ENCODE measurements at places on chromosomes 6 and 20. TPM values are rescaled to one million over a fixed set of nuclear protein-coding genes. Genes with fewer than 3 reads are reported as not detected.

DNA sequence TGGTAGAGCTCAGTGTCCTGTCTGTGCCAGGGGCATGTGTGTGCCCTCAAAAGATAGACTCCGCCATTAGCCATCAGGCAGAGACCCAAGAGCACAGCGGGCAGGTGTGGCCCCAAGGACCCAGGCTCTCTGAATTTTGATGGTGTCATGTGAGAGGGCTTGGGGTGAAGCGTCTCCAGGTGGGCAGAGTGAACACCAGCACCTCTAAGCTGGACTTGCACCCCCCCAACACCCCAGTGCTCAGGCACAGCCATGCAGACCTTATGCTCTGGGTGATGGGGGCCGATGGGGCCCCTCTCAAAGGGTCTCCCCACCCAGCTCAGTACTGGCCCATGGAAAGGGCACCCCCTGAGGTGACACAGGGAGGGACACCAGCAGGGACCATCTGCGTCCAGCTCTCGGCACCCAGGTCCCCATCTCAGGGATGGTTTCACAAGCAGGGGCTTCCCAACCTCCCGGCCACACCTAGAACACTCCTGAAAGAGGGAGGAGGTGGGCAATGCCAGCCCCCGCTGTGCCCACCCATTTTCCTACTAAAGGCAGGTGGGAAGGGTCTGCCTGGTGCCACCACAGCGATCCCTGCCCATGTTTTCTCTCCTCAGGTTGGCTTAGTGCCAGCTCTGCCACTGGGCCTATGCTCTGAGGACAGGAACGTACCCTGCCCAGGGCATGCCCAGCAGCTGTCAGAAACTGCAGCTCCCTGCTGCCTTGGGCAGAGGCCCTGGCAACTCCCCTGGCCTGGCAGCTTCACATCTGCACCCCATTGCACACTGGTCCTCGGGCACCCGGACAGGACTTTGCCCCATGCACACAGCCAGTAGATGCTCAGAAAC, 3.5 kb downstream of the CST7 start:
- peaks cover 3% of the 10 kb centered on the region for H3K27me3 ChIP-seq
- no peaks in the 10 kb centered on the region for H3K36me3 ChIP-seq
- peaks cover 23% of the 10 kb centered on the region for H3K4me1 ChIP-seq

- peaks cover 11% of the 10 kb centered on the region for H3K4me1 ChIP-seq
- no peak overlapping the region for H3K4me3 ChIP-seq
- no peak for DNase-seq
Observed at GRCh38 chr6:43718387-43719105, 31.0 kb upstream of the MRPS18A start.

- no peaks in the 10 kb centered on the region for H3K4me1 ChIP-seq
- no peak for DNase-seq
- H3K36me3 ChIP-seq, result no peaks in the 10 kb centered on the region
- H3K27ac ChIP-seq, result no peak overlapping the region
- H3K4me3 ChIP-seq, result no peak overlapping the region
- H3K27me3 ChIP-seq, result peaks cover 3% of the 10 kb centered on the region
Observed at GRCh38 chr20:22861990-22862389, 173.1 kb upstream of the SSTR4 start.

- peaks cover 8% of the 10 kb centered on the region for H3K27me3 ChIP-seq
- peaks cover 4% of the 10 kb centered on the region for H3K4me1 ChIP-seq
- no peak overlapping the region for H3K4me3 ChIP-seq
- no peak overlapping the region for H3K27ac ChIP-seq
- no peak for DNase-seq
Observed at GRCh38 chr6:43665376-43665775, 20.5 kb downstream of the RSPH9 start.

GRCh38 chr6:43883847-43884651, 114.0 kb downstream of the VEGFA start:
- peaks cover 11% of the 10 kb centered on the region for H3K27me3 ChIP-seq
- H3K36me3 ChIP-seq, result no peaks in the 10 kb centered on the region
- H3K4me3 ChIP-seq, result no peak overlapping the region
- peaks cover 3% of the 10 kb centered on the region for H3K4me1 ChIP-seq
- no peak for DNase-seq

GRCh38 chr6:162301128-162301527, 426.4 kb downstream of the PRKN start:
- no peak overlapping the region for H3K4me3 ChIP-seq
- peaks cover 4% of the 10 kb centered on the region for H3K4me1 ChIP-seq
- no peaks in the 10 kb centered on the region for H3K27me3 ChIP-seq
- H3K36me3 ChIP-seq, result no peaks in the 10 kb centered on the region
- H3K27ac ChIP-seq, result no peak overlapping the region
- DNase-seq, result no peak

DNA sequence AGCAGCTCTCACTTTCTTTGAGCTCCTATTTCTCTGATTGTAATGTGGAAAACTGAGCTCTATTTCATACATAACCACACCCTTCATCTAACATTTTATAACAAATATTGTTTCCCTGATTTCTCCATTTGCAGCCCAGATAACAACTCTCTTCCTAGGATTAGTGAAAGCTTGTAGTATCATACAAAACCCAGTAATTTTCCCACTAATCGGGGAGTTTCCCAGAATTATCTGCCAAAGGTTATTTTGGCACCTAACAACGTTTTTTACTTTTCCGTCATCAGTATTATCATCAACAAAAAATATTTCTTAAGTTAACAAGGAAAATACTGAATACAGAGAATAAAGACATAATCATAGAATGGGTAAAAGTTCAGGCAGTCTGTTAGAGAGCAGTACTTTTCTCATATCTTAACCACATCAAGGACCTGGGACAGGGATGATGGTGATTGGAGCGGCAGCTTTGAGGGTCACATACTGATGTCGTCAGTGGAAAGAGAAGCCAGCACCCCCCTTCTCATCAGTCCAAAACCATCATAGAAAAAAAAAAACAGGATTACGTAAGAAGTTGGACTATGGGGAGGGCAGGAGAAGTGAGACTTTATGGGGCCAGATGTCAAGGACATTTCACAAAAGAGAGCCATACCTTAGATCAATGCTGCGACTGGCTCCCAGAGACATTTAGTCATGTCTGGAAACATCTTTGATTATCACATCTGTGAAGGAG, 166.1 kb upstream of the TNFAIP3 start:
- H3K27me3 ChIP-seq, result peaks cover 3% of the 10 kb centered on the region
- no peak for DNase-seq
- no peaks in the 10 kb centered on the region for H3K4me1 ChIP-seq

DNA sequence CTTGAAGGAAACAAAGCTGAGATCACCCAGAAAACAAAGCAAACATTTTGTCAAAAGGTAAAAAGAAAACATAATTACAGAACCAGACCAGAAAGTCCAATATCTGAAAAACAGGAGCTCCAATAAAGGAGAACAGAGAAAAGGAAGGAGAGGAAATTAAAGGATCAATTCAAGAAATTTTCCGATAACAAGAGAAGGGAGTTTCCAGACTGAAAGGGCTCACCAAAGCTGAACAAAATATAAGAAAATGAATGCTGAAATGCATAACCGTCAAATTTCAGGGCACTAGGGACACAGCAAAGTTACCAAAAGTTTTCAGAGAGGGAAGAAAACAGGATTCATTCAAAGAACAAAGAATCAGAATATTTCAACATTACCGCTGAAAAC, 23.9 kb downstream of the ILRUN start:
- H3K27me3 ChIP-seq, result no peaks in the 10 kb centered on the region
- no peak overlapping the region for H3K27ac ChIP-seq
- no peaks in the 10 kb centered on the region for H3K36me3 ChIP-seq
- no peak overlapping the region for H3K4me3 ChIP-seq
- no peaks in the 10 kb centered on the region for H3K4me1 ChIP-seq

DNA sequence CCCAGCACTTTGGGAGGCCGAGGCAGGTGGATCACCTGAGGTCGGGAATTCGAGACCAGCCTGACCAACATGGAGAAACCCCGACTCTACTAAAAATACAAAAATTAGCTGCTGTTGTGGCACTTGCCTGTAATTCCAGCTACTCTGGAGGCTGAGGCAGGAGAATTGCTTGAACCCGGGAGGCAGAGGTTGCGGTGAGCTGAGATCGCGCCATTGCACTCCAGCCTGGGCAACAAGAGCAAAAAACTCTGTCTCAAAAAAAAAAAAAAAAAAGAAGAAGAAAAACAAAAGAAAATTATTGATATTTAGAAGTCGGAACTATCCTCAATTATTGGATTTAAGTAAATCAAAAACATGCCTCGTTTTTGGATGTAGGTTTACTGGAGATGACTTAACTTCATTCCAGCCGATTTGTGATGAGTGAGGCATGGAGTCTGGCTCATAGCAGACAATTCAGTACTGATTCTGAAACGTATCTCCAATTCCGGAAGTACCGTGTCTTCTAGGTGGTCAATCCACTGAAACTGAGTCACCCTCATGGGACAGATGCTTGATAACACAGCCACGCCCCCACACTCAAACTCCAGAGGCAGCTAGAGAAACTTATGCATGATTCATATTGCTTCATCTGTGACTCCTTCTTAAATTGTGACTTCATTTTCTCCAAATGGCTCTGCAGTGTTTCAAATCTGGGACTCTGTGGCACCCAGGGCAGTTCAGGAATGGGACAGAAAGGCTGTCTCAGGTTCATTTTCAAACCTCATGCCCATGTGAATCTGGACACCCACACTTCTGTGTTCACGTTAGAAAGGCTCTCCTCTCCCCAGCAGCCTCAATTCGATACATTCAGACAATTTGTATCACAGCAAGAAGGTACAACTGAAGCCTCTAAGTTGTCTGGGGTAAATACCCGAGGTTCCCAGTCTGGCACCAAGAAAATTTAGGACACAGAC, 110.4 kb upstream of the ARMC2 start:
- H3K4me1 ChIP-seq, result no peaks in the 10 kb centered on the region
- no peak for DNase-seq
- H3K36me3 ChIP-seq, result no peaks in the 10 kb centered on the region
- H3K27ac ChIP-seq, result no peak overlapping the region
- peaks cover 2% of the 10 kb centered on the region for H3K27me3 ChIP-seq
- H3K4me3 ChIP-seq, result no peak overlapping the region

- peaks cover 3% of the 10 kb centered on the region for H3K4me1 ChIP-seq
- H3K4me3 ChIP-seq, result no peak overlapping the region
- H3K27me3 ChIP-seq, result peaks cover 2% of the 10 kb centered on the region
- DNase-seq, result peak; percentile 26
- H3K36me3 ChIP-seq, result no peaks in the 10 kb centered on the region
Observed at GRCh38 chr6:143223895-143224294, 163.2 kb downstream of the AIG1 start.

DNA sequence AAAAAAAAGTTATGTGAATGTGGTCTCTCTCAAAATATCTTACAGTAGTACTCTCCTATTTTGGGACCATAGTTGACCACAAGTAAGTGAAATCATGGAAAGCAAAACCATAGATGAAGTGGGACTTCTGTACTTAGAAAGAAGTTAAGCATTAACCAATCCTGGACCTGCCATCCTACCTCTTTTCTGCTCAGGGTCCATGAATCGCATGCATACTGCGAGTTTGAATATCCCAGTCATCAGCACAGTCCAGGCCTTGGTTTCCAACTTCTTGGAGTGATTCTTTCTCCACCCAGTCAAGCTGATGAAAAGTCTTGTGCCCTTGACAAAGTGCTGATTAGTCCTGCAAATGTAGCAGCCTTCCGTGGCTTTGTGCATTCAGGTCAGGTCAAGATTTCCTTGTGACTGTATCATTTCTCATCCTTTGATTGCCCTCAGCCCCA, 46.0 kb downstream of the RNF217 start:
- no peak overlapping the region for H3K27ac ChIP-seq
- H3K36me3 ChIP-seq, result no peaks in the 10 kb centered on the region
- no peak for DNase-seq
- peaks cover 2% of the 10 kb centered on the region for H3K27me3 ChIP-seq
- no peaks in the 10 kb centered on the region for H3K4me1 ChIP-seq
- H3K4me3 ChIP-seq, result no peak overlapping the region

DNA sequence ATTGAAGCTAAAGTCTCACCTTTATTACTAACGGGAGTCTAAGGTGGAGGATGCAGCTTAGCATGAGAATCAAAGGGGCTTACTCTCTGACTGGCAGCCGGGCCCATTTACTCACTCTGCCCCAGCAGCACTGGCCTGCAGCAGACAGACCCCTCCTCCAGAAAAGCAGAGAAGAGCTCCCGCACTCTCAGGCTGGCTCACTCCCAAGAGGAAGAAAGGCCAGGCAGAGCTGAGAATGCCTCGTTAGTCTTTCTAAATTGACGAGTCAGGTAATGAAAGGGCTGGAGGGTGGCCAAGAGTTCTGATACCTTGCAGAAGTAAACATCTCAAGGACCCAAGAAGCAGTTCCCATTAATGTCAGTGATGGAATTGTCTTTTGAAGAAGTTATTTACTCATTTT, 44.5 kb upstream of the IL20RA start:
- H3K27ac ChIP-seq, result no peak overlapping the region
- no peaks in the 10 kb centered on the region for H3K36me3 ChIP-seq
- no peak for DNase-seq
- peaks cover 9% of the 10 kb centered on the region for H3K4me1 ChIP-seq
- no peak overlapping the region for H3K4me3 ChIP-seq
- H3K27me3 ChIP-seq, result peaks cover 3% of the 10 kb centered on the region

DNA sequence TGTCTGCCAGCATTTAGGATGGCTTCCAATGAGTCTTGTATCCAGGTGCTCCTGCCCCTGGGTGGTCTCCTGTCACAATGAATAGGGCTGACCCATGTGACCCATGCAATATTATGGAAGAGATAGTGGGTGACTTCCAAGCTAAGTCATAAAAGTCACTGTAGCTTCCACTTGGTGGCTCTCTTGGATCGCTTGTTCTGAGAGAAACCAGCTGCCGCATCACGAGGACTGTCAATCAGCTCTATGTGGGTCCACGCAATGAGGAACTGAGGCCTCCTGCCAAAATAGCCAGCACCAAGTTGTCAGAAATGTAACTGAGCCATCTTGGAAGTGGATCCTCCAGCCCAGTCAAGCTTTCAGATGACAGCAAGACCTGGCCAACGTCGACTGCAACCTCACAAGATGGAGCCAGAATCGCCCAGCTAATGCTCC, 14.9 kb upstream of the MATN4 start:
- peaks cover 12% of the 10 kb centered on the region for H3K4me1 ChIP-seq
- no peak for DNase-seq
- H3K27ac ChIP-seq, result no peak overlapping the region
- no peaks in the 10 kb centered on the region for H3K36me3 ChIP-seq

DNA sequence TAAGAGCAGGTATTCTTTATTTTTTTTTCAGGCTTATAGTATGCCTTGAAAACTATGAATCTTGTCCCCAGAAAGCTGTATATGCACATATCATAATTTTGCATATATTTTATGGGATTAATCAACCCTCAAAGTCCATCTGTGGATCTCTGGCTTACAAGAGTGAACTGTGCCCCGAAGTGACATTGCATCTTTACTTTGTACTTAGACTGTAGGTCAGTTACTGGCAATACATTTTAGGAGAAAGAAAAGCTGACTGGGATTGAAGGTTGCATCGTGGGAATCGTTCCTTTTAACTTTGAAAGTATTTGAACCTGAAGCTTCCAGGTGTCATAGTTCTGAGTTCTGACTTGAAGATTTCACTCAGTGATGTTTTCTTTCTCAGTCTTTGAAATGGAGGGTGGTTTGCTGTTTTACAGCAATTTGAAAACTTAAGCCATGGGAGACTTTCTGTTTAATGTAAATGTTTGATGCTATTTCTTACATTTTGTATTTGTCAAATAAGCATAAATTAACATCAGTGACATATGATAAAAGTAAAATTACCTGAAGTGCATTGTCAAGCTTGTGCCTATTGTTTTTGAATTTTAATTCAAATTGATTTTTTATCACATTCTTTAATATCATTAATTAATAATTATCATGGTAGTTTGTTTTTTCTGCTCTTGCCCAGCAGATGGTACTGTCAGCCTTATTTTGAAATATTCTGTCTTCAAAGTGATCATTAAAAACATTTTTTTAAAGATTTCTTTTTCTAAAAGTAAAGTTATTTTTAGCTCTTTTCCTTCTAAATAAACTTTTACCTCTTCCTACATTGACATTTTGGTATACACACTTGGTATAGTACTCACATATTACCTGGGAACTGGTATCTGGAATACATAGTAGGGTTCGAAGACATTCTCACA, 29.0 kb downstream of the L3MBTL3 start:
- no peak overlapping the region for H3K4me3 ChIP-seq
- H3K27me3 ChIP-seq, result no peaks in the 10 kb centered on the region
- DNase-seq, result no peak
- H3K27ac ChIP-seq, result no peak overlapping the region

SLC22A7 gene
- total RNA-seq, result 0.34 TPM

TBP gene
- total RNA-seq, result 19.9 TPM

MGME1 gene
- 4.8 TPM for total RNA-seq
